ENCODE measurements at places on chromosomes 7 and 10. TPM values are rescaled to one million over a fixed set of nuclear protein-coding genes. Genes with fewer than 3 reads are reported as not detected.

The SEPHS1 gene
- 85.6 TPM for total RNA-seq

The PTF1A gene
- total RNA-seq: not detected

The CALML3 gene
- not detected for total RNA-seq

The PRSS37 gene
- not detected for total RNA-seq

The KIF5B gene
- total RNA-seq: 83.6 TPM

The CYP2C19 gene
- total RNA-seq: not detected

The CALCR gene
- 0.11 TPM for total RNA-seq

The GIMAP2 gene
- total RNA-seq: 32.4 TPM

The OGDHL gene
- 113 TPM for total RNA-seq

The RASSF4 gene
- total RNA-seq: 175 TPM

The FKBP6 gene
- 0.27 TPM for total RNA-seq

The CHST15 gene
- total RNA-seq: 104 TPM

The THNSL1 gene
- total RNA-seq: 6.7 TPM

The SPDYE1 gene
- not detected for total RNA-seq

The GPR15LG gene
- not detected for total RNA-seq

The TLX1 gene
- not detected for total RNA-seq

The CTNNA3 gene
- total RNA-seq: 0.79 TPM

The DKK1 gene
- total RNA-seq: not detected

The BBS9 gene
- 80.2 TPM for total RNA-seq

The GDF10 gene
- 3.6 TPM for total RNA-seq

The ZNF518A gene
- total RNA-seq: 43.5 TPM

The CDNF gene
- 2.6 TPM for total RNA-seq

The SLC26A3 gene
- total RNA-seq: not detected

The GPRIN2 gene
- total RNA-seq: 11.8 TPM

The FAS gene
- 18.4 TPM for total RNA-seq

The NUDCD3 gene
- total RNA-seq: 76.9 TPM

The DENND2A gene
- 7.8 TPM for total RNA-seq

The SPAM1 gene
- not detected for total RNA-seq

The ATG9B gene
- not detected for total RNA-seq

The EPHB6 gene
- 28.7 TPM for total RNA-seq
